EL (cell line): ENCODE measurements at places on chromosomes 1 and 21.
A peak's percentile ranks its signal among the peaks of the same experiment; 100 is the strongest.

- peak; percentile 81 for DNase-seq
Measured at GRCh38 chr1:206456577-206457370, 13.5 kb upstream of the IKBKE start.

GRCh38 chr1:153649137-153649862 lies 9.2 kb upstream of the SNAPIN start:
- no peak for DNase-seq

DNA sequence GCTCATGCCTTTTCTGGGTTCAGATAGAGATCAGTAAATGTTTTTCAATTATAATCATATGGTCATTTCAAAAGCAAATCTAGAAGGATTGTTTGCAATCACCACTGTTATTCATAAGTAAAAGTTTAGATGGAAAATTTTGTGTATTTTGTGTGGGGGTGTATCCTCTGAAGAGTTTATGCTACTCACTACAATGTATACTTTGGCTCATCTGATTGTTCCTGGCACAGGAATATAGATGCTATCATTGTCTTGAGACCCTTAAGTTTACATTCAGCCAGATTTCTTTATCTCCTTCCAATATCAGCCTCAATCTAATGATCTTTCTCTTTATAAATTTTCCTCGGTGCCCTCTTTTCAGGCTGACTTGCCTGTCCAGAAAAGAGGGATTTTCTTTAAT lies 33.0 kb downstream of the ADAMTS1 start:
- no peak for DNase-seq

GRCh38 chr1:60802884-60803283 lies 279.5 kb upstream of the NFIA start:
- no peak for DNase-seq

GRCh38 chr1:112905395-112906149 lies 50.4 kb downstream of the SLC16A1 start:
- DNase-seq = peak; percentile 24

GRCh38 chr21:44617071-44617501 lies 5.2 kb downstream of the KRTAP10-8 start:
- DNase-seq = no peak

DNA sequence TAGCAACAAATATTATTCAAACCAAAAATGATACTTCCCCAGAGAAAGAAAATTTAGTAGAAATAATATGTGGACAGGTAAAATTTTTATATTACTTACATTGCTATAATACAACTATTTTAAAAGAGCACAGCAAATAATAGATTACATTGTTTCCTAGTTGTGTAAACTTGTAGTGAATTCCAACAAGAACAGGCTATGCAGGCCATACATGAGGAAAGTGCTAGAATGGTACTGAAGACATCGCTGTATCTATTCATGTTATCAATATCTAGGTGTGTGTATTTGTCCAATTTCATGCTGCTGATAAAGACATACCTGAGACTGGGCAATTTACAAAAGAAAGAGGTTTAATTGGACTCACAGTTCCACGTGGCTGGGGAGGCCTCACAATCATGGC lies 47.9 kb upstream of the ADGRL2 start:
- DNase-seq = no peak

GRCh38 chr1:186511761-186512637 lies 51.1 kb upstream of the PDC start:
- DNase-seq = no peak

DNA sequence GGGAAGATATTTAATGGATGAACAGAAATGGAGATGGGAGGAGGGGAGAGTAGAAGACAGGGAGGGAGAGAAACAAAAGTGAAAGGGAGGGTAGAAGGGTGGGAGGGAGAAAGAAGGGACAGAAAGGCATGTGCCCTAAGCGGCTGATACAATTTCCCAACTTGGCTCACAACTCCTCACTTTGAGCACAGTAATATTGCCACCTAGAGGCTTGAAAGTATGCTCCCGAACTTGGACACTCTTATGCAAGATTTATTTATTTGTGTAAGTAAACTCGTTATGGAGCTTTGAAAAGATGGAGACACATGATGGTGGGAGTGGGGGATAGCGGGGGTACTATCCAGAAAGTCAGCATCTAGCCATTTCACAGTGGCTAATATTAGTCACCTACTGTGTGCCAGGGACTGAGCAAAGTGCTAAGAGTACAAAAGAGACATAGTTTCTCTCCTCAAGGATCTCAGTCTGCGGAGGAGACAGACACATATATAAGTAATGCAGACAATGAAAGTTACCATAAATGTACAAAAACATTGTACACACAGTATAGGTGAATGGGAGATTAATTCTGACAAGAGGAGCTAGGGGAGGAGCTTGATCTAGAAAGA lies 189.7 kb downstream of the SEC16B start:
- peak; percentile 38 for DNase-seq

GRCh38 chr1:62494137-62494536 lies 57.3 kb downstream of the USP1 start:
- no peak for DNase-seq

GRCh38 chr1:3677484-3677883 lies 25.2 kb downstream of the TP73 start:
- no peak for DNase-seq

- no peak for DNase-seq
Measured at GRCh38 chr1:209741193-209741592, 14.7 kb upstream of the TRAF3IP3 start.

GRCh38 chr1:115545096-115545720 lies 96.6 kb upstream of the VANGL1 start:
- DNase-seq = peak; percentile 18

DNA sequence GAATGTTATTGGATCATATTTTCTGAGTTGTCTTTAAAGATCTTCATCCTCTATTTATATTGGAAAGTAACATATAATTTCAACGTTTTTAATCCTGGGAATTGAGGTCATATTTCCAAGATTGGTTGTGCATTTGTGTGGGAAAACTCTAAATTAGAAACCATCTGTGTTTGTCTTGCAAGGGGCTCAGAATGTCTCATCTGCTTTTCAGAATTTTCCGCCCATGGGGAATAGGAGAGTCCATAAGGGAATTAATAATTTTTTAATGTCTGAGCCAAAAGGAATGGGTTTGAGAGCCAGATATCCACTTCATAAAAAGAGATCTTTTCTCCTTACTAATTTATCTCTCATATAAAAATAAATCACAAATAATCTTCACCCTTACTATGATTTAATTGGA lies 84.8 kb upstream of the MAP1LC3C start:
- DNase-seq = no peak

DNA sequence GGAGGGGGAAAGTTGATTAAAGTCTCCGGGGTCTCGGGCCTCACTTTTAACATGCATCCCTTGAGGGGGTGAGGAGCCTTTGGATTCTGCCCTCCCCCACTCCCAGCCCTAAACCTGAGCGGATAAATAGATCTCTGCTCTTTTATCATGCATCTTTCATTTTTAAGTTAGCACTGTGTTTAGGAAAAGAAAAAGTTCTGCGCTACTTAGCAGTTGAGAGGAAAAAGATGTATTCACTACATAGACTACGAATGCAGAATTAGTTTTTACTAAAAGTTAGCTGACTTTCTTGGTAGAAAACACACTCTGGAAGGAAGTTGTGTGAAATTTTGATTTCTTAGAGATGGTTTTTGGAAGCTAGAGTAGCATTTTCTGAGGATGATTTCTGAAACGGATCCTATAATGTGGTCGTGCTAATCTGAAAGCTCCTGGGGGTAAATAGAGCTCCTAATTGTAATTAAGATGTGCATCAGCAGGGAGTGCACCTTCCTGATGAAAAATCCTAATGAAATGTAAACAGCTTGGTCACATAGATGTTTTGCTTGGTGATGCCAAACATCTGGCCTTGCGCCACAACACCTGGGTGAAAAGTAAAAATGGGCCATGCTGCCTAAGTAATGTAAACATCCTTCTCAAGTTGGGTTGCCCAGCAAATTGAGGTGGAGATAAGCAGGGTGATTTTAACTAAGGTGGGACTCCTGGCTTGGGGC lies 1.8 kb downstream of the ROR1 start:
- DNase-seq = no peak
